ENCODE measurements at places on chromosomes 12 and 14. TPM values are rescaled to one million over a fixed set of nuclear protein-coding genes. Genes with fewer than 3 reads are reported as not detected.

- no peak overlapping the region for H3K4me3 ChIP-seq
- peaks cover 22% of the 10 kb centered on the region for H3K36me3 ChIP-seq
- no peak overlapping the region for H3K27ac ChIP-seq
Measured at GRCh38 chr14:64118892-64119291, 175.3 kb downstream of the ESR2 start.

- H3K27me3 ChIP-seq = no peaks in the 10 kb centered on the region
- no peak overlapping the region for H3K4me3 ChIP-seq
- no peaks in the 10 kb centered on the region for H3K36me3 ChIP-seq
- no peak for DNase-seq
Measured at GRCh38 chr12:25184132-25184531, 10.8 kb downstream of the DNAI7 start.

GRCh38 chr14:31312934-31313333, 105.3 kb upstream of the HECTD1 start:
- H3K27ac ChIP-seq = no peak overlapping the region
- H3K4me1 ChIP-seq = no peaks in the 10 kb centered on the region
- H3K36me3 ChIP-seq = no peaks in the 10 kb centered on the region
- no peak for DNase-seq

- no peak overlapping the region for H3K4me3 ChIP-seq
- H3K27me3 ChIP-seq = no peaks in the 10 kb centered on the region
- H3K36me3 ChIP-seq = no peaks in the 10 kb centered on the region
- DNase-seq = no peak
- H3K4me1 ChIP-seq = no peaks in the 10 kb centered on the region
- no peak overlapping the region for H3K27ac ChIP-seq
Measured at GRCh38 chr12:92437452-92437851, 265.3 kb upstream of the PLEKHG7 start.

DNA sequence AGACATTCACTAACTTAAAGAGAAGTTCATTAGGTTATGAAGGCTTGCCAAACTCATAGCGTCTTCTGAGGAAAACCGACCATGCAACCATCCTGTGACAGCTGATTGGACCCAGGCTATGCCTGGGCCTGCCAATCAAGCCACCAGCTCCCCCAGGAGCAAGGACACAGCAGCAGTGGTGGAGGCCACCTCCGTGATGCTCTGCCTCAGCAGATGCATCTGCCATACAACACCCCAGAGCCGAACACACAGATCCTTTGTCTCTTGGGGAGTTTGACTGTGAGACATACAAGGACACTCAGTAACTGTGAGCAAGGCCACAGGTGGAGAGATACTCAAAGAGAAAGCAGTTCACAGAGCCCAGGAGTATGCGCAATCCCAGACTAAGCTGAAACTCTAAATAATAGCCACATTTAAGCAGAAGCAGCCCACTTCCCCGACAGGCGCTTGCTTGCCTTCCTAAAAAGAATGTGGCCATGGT, 10.0 kb upstream of the CNIH1 start:
- H3K27ac ChIP-seq = no peak overlapping the region
- no peak for DNase-seq
- H3K36me3 ChIP-seq = no peaks in the 10 kb centered on the region
- no peaks in the 10 kb centered on the region for H3K4me1 ChIP-seq
- no peaks in the 10 kb centered on the region for H3K27me3 ChIP-seq
- H3K4me3 ChIP-seq = no peak overlapping the region

- no peaks in the 10 kb centered on the region for H3K36me3 ChIP-seq
- no peak for DNase-seq
- no peak overlapping the region for H3K27ac ChIP-seq
- no peaks in the 10 kb centered on the region for H3K4me1 ChIP-seq
Measured at GRCh38 chr12:98343002-98343567, 172.3 kb upstream of the TMPO start.

GRCh38 chr12:47766502-47767215, 6.4 kb upstream of the SLC48A1 start:
- no peak overlapping the region for H3K27ac ChIP-seq
- no peaks in the 10 kb centered on the region for H3K36me3 ChIP-seq
- no peak for DNase-seq
- no peaks in the 10 kb centered on the region for H3K4me1 ChIP-seq
- H3K27me3 ChIP-seq = no peaks in the 10 kb centered on the region
- no peak overlapping the region for H3K4me3 ChIP-seq

DNA sequence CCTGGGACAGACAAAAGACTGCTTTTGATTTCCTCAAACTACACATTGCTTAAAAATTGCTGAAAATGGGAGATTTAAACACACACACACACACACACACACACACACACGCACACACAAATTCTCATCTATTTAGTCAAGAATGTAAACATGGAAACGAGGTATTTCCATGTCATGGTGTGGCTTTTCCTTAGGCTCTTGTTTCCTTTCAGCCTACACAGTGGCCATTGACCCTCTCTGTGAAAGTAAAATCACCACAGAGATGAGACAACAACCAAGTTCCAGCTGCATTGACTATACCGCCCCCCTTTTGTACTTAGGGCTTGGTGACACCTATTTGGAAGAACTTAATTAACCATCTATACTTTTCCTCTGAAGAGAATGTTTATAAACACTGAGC, 41.9 kb downstream of the TTC8 start:
- H3K36me3 ChIP-seq = no peaks in the 10 kb centered on the region
- H3K4me1 ChIP-seq = no peaks in the 10 kb centered on the region
- no peak overlapping the region for H3K27ac ChIP-seq
- no peak for DNase-seq

GRCh38 chr12:102946042-102946441, 11.4 kb upstream of the ASCL1 start:
- no peaks in the 10 kb centered on the region for H3K4me1 ChIP-seq
- no peak overlapping the region for H3K27ac ChIP-seq
- H3K27me3 ChIP-seq = no peaks in the 10 kb centered on the region
- no peaks in the 10 kb centered on the region for H3K36me3 ChIP-seq
- DNase-seq = no peak

DNA sequence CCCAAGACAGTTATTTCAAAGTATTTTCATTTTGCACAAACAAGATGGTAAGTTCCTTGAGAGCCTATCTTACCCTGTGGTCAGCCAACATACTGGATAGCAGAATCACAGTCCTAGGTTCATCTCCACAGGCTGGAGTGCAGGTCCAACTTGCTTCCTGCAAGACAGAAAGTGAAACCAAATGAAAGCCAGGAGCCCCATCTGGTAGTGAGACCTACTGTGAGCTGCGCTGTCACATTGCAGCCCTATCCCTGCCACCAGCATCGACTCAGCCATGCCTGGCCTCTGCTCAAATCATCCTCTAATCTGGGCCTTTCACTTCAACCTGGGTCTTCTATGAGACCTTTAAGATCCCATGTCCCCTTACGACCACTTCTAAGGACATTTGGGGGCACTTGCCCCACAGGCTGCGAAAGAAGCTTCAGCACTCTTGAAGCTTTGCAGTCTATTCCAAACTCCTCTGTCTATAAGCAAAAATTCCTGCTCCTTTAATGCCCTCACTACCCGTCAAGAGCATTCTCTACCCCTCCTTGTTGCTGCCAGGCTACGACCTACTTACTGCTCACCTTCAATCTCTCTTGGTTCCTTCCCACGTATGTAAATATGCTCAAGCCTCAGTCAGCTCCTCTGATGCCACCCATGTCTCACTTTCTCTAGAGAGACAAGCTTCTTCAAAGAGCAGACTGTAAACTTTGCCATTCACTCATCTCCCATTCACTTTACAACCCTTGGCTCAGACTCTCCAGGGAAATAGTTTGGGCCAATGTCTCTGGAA, 55.9 kb upstream of the TSPAN11 start:
- H3K4me3 ChIP-seq = no peak overlapping the region
- no peak overlapping the region for H3K27ac ChIP-seq
- H3K36me3 ChIP-seq = no peaks in the 10 kb centered on the region
- no peaks in the 10 kb centered on the region for H3K27me3 ChIP-seq
- no peaks in the 10 kb centered on the region for H3K4me1 ChIP-seq

- H3K4me3 ChIP-seq = no peak overlapping the region
- no peak for DNase-seq
- no peaks in the 10 kb centered on the region for H3K4me1 ChIP-seq
- H3K27me3 ChIP-seq = no peaks in the 10 kb centered on the region
- no peaks in the 10 kb centered on the region for H3K36me3 ChIP-seq
Measured at GRCh38 chr12:105384916-105385535, 54.5 kb downstream of the C12orf75 start.

GRCh38 chr14:50085570-50086320, 30.6 kb downstream of the VCPKMT start:
- H3K36me3 ChIP-seq = no peaks in the 10 kb centered on the region
- H3K27me3 ChIP-seq = no peaks in the 10 kb centered on the region
- no peak for DNase-seq
- no peaks in the 10 kb centered on the region for H3K4me1 ChIP-seq
- no peak overlapping the region for H3K27ac ChIP-seq

GRCh38 chr12:57166971-57167371, 19.6 kb upstream of the LRP1-AS start:
- H3K27ac ChIP-seq = no peak overlapping the region
- no peaks in the 10 kb centered on the region for H3K4me1 ChIP-seq
- H3K4me3 ChIP-seq = no peak overlapping the region

DNA sequence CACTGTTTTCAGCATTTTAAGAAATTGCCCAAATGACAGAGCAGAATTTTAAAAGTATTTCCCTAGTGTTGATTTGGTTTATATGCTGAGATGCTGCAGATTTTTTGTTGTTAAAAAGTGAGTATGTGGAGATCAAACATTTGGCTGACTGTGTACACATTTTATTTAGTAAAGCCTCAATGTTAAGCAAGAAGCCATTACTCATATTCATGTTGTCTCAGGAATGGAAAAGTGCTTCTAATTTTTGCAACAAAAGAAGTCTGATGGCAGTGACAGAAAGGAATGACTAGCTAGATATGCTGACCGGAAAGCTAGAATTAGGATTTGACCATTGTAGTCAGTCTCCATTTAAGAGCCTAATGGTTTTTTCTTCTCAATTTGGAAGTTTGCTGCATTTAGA, 22.5 kb downstream of the SLC38A6 start:
- no peaks in the 10 kb centered on the region for H3K27me3 ChIP-seq
- no peaks in the 10 kb centered on the region for H3K4me1 ChIP-seq
- H3K4me3 ChIP-seq = no peak overlapping the region
- H3K27ac ChIP-seq = no peak overlapping the region
- no peak for DNase-seq

GRCh38 chr14:31692376-31692781, 131.2 kb downstream of the NUBPL start:
- H3K27me3 ChIP-seq = no peaks in the 10 kb centered on the region
- no peak overlapping the region for H3K4me3 ChIP-seq
- H3K27ac ChIP-seq = no peak overlapping the region
- no peaks in the 10 kb centered on the region for H3K4me1 ChIP-seq
- DNase-seq = no peak

DNA sequence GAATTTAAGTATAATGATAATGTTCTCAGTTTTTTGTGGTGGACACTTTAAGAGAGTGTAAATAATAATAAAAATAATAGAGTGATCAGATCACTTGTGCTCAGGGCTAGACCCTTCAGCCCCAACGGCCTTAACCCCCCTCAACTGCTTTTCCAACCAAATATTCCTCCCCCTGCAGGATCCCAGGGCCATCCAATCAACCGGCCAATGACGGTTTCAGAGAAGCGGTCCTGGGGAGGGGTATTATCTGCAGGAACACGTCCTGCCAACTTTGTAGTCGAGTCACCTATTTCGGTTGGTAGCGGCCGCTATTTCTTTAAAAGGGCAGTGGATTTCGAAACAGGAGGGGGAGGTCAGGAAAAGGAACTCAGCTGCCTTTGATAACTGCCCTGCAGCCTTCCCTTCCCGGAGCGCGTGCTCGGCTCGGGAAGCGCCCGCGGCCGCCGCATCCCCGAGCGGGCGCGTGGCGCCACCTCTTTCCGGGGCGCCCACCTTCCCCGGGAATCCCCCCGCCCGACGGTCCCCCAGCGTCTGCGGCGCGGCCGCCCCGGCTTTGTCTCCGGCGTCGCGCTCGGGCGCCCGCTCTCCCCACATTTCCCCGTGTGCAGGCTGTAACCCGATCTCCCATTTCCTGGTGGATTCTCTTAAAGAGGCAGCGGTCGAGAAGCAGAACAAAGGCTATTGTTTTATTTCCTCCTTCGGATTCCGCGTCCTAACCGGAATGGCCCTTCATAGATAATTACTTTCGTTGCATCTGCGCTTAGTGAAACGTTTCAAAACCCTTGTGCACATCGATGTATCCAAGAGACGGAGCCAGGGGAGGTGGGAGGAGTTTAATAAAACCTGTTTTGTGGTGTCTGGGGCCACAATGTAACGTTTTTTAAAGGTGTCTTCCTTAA, 711 bp upstream of the ETV6 start:
- peak overlapping the region; percentile 97 for H3K27ac ChIP-seq
- H3K4me1 ChIP-seq = peaks cover 12% of the 10 kb centered on the region
- no peaks in the 10 kb centered on the region for H3K36me3 ChIP-seq

- H3K36me3 ChIP-seq = no peaks in the 10 kb centered on the region
- no peak for DNase-seq
- no peak overlapping the region for H3K27ac ChIP-seq
- no peak overlapping the region for H3K4me3 ChIP-seq
Measured at GRCh38 chr12:15151161-15152091, 69.8 kb downstream of the RERG start.

- no peak for DNase-seq
- no peaks in the 10 kb centered on the region for H3K4me1 ChIP-seq
- no peaks in the 10 kb centered on the region for H3K36me3 ChIP-seq
Measured at GRCh38 chr14:36683083-36683724, 21.5 kb downstream of the PAX9 start.

GRCh38 chr12:86600664-86601231, 344.6 kb upstream of the MGAT4C start:
- no peaks in the 10 kb centered on the region for H3K36me3 ChIP-seq

DNA sequence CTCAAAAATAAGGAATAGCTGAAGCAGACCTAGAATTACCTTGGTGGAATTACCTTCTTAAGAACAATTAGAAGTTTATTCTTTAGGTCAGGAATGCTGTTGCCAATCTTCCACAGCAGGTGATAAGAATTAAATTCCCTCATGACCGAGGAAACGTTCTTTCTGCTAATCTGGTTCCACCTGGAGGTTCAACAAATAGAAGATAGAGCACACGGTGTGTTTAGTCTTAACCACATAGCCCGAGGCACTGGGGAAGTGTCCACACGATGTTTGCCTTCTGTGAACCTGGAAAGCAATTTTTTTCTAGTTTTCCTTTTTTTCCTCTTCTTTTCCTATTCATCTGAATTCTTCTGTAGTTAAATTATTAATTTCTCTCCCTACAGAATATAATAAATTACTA, 906.9 kb downstream of the NRXN3 start:
- H3K27ac ChIP-seq = peak overlapping the region; percentile 22
- H3K4me3 ChIP-seq = no peak overlapping the region
- H3K36me3 ChIP-seq = no peaks in the 10 kb centered on the region
- H3K27me3 ChIP-seq = no peaks in the 10 kb centered on the region
- no peak for DNase-seq

- no peaks in the 10 kb centered on the region for H3K27me3 ChIP-seq
- no peak overlapping the region for H3K4me3 ChIP-seq
- no peaks in the 10 kb centered on the region for H3K4me1 ChIP-seq
- DNase-seq = no peak
- H3K36me3 ChIP-seq = no peaks in the 10 kb centered on the region
Measured at GRCh38 chr12:1443421-1444141, 150.8 kb downstream of the FBXL14 start.

Gene PLEKHD1
- 0.12 TPM for total RNA-seq

Gene DAO
- not detected for total RNA-seq

Gene MIP
- not detected for total RNA-seq

Gene SH2B3
- total RNA-seq = 11.2 TPM

Gene RIC8B
- 17.5 TPM for total RNA-seq

Measured in pancreas (tissue), 10 donors.